Uterus (tissue), 4 donors: ENCODE measurements at places on chromosomes 11 and 22. TPM values are rescaled to one million over a fixed set of nuclear protein-coding genes. Genes with fewer than 3 reads are reported as not detected.

DNA sequence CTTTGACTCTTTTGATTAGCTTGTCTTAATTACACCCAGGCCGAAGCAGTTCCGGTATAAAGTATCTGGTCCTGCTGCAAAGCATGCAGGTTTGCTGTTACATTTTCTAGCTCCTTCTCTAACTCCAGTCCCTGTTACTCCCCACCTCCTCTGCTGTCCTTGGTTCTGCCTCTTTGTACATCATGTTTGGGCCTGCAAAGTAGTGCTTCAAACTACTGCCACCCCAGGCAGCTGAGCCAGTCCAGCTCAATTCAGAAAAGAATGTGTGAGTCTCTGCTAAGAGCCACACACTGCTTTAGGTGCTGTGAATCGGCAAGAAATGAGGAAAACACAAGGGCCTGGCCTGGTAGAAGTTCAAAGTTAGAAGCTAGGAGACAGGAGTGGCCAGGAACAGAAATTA lies 136.0 kb downstream of the SERGEF start:
- H3K36me3 ChIP-seq: no peaks in the 10 kb centered on the region
- H3K4me3 ChIP-seq: no peak overlapping the region
- H3K4me1 ChIP-seq: no peaks in the 10 kb centered on the region
- H3K27me3 ChIP-seq: no peaks in the 10 kb centered on the region
- no peak for DNase-seq

DNA sequence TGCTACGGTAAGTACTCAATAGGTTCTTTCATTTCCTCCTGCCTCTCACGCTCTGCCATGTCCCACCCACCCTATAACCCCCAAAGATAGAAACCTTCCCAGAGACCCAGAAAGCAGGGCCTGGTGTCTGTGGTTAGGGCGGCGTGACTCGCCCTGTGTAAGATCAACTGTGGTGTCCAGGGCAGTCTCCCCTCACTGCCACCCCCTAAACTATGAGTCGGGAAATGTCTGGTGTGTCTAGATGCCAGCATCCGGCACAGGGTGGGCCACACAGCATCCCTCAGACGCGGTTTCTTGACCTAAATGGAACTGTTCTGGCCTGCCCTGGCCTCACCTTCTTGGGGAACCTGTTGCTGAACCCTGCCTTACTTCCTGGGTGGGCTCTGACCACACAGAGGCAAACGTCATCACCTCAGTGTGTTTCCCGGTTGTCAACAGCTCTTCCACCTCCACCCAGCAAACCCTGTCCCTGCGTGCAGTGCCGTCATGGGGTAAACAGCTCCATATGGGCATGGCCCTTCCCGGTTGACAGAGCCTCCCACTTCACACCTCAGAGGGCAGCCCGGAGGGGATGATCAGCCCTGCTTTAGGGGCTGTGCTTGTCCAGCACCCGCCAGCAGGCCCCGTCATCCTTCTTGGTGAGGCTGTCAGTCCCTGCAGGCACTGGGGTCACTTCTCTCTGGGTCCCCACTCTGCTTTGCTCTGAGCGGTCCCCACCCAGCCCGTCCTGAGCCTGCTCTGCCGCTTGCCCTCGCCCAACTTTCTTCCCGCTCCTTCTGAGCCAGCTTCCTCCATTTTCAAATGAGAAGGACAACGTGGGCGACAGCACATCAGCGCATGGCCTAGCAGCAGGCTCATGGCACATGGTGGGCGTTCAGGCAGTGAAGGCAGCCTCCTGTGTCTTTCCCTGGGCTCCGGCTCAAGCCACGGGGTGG lies 6.0 kb downstream of the WNT11 start:
- no peak for DNase-seq
- no peaks in the 10 kb centered on the region for H3K27me3 ChIP-seq
- H3K4me3 ChIP-seq: no peak overlapping the region
- no peaks in the 10 kb centered on the region for H3K36me3 ChIP-seq
- no peaks in the 10 kb centered on the region for H3K4me1 ChIP-seq

- H3K4me1 ChIP-seq: no peaks in the 10 kb centered on the region
- peak overlapping the region; percentile 62 for H3K27ac ChIP-seq
- H3K4me3 ChIP-seq: no peak overlapping the region
- H3K27me3 ChIP-seq: no peaks in the 10 kb centered on the region
Observed at GRCh38 chr11:102385085-102386007, 38.3 kb downstream of the BIRC2 start.

- no peaks in the 10 kb centered on the region for H3K36me3 ChIP-seq
- DNase-seq: no peak
- peak overlapping the region; percentile 2 for H3K27ac ChIP-seq
Observed at GRCh38 chr11:6746086-6746618, 25.6 kb downstream of the OR2AG2 start.

ASPHD2 gene
- total RNA-seq: 0.83 TPM

MARK2 gene
- total RNA-seq: 6.9 TPM
